HCEC 1CT (cell line): ENCODE measurements at places on chromosomes 6 and 20.

GRCh38 chr6:105192707-105193465 is 13.1 kb upstream of the POPDC3 start:
- DNase-seq, result peak; percentile 83

GRCh38 chr6:52245425-52245824 is 1.1 kb upstream of the IL17F start:
- no peak for DNase-seq

DNA sequence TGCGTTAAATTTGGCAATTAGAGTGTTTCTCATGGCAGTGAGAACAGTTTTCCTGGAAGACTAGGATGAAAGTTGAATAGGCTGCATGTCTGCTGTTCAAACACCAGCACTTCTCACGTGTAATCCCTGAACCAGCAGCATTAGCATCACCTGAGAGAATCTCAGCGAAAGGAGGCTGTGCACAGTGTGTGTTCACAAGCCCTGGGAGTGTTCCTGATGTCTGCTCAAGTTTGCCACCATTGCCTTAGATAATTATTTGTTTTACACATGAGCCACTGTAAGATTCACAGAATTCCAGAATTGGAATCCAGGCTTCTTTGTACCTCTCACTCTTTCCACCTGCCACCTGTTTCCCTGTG is 117.3 kb downstream of the JARID2 start:
- DNase-seq, result no peak

- DNase-seq, result no peak
Observed at GRCh38 chr20:18571578-18571977, 4.3 kb downstream of the SMIM26 start.

DNA sequence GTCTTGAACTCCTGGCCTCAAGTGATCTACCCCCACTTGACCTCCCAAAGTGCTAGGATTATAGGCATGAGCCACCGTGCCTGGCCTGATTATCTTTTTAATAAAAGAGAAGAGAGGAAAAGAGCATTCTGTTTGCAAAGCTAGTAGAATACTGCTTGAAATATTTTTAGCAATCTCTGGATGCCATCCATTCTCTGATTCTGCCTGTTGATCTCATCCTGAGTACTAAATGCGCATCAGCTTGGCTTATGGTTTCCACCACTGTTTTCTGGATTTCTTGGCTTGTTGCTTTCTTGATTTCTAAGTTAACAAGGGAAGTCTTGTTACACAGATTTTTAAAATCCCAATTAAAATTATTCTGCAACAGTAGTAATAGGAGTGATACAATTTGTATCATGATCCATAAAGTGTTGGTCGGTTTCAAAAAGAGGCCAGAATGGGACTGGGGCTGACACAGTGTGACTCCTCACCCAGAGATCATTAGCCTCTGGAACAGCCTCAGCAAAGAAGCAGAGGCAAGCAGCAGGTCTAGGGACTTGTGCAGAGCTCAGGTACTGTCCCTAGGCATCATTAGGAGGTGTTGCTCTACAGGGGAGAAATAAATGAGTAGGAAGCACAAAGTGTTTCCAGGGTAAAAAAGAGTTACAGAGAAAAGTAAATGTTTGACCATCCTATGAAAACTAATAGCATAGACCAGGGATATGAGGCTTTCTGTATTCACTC is 17.8 kb upstream of the SLC16A10 start:
- DNase-seq, result no peak

GRCh38 chr6:130670142-130670541 is 157.1 kb upstream of the SMLR1 start:
- DNase-seq, result no peak

DNA sequence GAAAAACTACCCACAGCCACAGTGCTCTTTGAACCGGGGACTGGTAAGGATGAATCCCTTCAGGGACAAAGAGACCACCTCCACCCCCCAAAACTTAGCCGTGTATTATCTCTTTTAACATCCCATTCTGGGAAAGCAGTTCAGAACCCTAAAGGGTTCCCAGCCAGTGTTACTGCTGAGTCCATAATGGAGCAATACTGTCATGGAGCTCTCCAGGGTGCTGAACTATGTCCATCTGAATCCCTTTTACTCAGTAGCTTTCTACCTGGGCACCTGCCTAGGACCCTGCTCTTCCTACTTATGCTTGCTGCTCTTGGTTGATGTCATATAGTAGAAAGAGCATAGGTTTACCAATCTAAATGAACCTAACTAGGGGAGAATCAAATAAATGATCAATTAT is 22.3 kb upstream of the SAYSD1 start:
- DNase-seq, result no peak

DNA sequence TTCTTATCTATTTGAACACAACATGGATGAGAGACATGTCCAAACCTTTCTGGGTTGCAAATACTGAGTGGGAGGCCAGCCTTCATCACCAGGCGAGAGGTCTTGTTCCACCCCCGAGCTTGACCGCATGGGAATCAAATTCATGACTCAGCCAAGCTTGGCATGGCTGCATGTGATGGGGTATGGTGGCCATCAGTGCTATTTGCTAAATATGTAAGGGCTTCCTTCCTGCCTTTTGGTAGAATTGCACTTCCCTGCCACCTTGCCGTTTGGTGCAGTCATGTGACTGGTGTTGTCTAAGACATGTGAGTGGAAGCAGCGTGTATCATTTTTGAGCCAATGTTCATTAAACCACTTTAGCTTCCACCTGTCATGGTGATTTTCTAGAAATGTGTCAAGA is 508.9 kb upstream of the SULF2 start:
- no peak for DNase-seq

GRCh38 chr20:1130847-1131246 is 12.4 kb downstream of the PSMF1 start:
- no peak for DNase-seq

DNA sequence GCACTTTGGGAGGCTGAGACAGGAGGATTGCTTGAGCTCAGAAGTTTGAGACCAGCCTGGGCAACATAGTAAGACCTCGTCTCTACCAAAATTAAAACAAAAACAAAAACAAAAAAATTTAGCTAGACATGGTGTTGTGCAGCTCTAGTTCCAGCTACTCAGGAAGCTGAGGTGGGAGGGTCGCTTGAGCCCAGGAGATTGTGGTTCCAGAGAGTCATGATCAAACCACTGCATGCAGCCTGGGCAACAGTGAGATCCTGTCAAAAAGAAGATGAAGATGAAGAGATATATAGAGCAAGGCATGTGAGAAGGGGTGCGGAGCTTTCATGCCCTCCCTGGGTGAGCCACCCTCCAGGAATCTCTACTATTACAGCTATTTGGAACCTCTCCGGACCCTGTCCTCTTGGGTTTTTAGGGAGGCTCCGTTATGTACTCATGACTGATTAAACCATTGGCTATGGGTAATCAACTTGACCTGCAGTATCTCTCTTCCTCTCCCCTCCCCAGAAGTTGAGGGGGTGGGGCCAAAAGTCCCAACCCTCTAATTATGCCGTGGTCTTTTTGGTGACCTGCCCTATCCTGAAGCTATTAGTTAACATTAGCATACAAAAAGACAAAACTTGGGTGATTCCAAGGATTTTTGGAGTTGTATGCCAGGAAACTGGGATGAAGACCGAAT is 9.0 kb downstream of the POLH start:
- peak; percentile 57 for DNase-seq

GRCh38 chr6:6080975-6081374 is 74.2 kb upstream of the NRN1 start:
- no peak for DNase-seq

DNA sequence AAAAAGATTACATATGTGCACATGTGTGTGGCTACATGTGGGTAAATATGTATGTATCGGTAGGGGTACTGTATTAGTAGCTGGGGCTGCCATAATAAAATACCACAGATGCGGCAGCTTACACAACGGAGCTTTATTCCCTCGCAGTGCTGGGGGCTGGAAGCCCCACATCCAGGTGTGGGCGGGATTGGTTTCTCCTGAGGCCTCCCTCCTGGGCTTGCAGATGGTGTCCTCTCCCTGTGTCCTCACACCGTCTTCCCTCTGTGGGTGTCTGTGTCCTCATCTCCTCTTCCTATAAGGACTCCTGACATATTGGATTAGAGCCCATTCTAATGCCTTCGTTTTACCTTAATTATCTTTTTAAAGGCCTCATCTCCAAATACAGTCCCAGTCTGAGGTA is 97.7 kb downstream of the LY86 start:
- no peak for DNase-seq

DNA sequence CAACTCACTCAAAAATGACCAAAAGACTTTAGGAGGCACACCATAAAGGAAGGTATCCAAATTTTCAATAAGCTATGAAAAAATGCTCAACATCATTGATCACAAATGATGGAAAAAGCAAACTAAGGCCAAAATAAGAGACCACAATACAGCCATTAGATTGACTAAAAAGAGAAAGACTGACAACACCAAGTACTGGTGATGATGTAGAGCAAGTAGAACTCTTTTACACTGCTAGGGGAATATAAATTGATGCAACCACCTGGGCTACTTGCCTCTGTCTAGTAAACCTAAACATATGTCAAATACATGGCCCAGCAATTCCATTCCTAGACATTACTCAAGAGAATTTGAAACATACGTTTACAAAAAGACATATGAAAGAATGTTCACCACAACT is 148.6 kb downstream of the GRM4 start:
- no peak for DNase-seq
